ENCODE measurements at places on chromosomes 7 and 10.

DNA sequence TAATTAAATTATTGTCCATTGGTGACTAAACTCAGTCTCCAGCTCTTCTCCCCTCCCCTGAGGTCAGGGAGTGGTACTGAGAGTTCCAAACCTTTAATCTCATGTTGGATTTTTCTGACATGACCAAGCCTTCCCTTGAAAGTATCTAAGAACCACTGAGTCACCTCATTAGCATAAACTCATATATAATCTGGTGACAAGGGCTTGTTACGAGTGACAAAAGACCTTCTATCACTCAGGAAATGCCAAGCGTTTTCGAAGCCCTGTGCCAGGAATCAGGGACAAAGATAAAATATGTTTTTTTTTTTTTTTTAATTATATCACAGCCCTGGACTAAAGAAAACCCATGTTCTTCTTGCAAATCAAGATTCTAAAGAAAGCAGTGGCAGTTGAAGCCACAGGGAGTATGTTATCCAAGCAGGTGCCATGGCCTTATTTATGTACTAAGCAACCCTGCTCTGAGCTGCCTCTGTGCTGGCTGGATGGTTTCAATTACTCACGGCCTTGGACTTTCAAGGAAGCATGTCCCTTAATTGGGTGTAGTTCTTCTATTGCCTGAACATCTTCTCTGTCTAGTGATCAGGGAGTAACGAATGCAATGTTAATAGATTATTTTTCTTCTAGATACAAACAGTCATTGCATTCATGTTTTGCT, 169.0 kb upstream of the PRKCQ start:
- DNase-seq: no peak

DNA sequence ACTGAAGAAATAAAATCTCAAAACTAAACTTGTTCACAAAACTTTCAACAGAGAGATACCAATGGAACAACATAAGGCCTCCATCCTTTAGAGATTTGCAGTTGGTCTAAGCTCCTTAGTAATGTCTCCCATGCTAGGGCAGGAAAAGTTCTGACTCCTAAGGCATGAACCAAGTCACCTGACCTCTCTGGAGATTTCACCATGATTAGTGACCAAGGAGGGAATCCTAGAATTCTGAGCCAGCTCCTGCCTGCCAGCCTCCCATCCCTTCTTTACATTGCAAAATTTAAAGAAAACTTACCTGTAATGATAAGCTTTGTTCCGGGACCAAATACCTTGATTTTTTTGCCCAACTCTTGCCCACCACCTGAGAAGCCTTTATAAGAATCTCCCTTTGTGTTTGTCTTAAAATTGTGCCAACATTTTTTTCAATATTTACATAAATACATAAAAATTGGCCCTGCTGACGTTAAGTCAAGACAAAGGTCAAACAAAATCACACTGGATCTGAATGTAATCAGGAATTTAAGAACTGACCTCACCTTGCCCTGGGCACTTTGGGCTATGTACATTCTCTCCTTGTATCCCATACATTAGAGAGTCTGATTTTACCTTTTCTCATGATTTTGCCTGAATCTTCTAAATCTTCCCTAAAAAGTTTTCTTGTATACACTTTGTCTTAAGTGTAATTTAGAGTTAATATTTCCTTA, at the start of gene TARP:
TARP (minus strand) TSS at position 351 of the 710 bp plus-strand sequence.
- no peak for DNase-seq

- DNase-seq: no peak
Measured at GRCh38 chr7:79403879-79404278, 49.6 kb downstream of the MAGI2 start.

DNA sequence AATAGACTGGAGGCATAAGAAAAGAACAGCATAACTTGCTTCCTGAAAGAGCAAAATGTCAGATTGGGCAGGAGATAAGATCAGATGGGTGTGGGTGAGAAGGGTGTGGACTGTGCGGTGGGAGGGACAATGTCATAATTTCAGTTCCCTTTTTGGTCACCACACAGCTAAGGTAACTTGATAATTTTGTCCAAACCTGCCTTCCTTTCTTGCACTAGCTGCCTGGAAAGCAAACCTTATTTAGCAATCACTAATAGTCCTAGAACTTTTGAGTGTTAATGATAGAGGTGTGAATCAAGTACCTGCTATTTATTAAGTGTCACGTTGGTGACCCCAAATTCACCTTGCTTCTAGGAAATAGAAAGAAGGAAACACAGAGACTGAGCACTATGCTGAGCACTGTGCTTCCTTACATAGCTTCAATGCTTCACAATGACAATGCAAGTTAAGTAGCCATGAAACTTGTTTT, 72.4 kb upstream of the SP4 start:
- DNase-seq: no peak

DNA sequence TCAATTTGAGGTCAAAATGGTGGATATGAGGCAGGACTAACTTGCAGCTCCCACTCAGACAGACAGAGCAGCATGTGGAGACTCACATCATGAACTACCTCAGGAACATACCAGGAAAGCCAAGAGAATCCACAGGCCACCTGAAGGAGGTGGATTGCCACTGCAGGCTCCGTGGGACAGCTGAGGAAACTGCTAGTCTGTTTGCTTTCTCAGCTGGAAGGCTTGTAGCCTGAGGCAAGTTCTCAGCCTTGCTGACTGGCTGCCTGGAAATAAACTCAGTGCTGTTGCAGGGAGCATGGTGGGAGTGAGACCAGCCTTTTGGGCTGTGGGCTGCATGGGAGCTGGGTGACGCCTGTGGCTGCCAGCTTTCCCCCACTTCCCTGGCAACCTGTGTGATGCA, 202.9 kb downstream of the ZNF248 start:
- DNase-seq: no peak

- DNase-seq: no peak
Measured at GRCh38 chr7:100966542-100967291, 2.6 kb upstream of the MUC12 start.

- DNase-seq: no peak
Measured at GRCh38 chr7:136326045-136326609, 349.0 kb upstream of the MTPN start.

- no peak for DNase-seq
Measured at GRCh38 chr7:150947761-150948651, 30.1 kb downstream of the KCNH2 start.

DNA sequence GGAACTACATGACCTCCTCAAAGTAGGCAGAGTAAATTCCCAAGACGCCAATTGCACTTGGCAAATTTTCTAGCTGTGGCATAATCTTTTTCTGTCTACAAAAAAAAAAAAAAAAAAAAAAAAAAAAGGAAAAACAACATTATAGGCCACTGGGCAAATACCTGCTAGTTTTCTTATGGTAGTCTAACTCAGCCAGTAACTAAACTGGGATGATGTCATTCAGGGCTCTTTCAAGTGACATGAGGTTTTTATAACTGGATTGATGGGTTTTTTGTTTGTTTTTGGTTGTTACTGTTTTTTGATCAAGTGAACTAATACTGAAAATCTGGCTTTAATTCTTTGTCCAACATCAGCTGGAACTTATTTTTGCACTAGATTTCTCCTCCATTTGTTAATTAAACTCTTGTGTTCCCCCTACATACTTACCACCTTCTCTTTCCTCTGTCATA, 7.4 kb upstream of the VIM start:
- DNase-seq: no peak

- no peak for DNase-seq
Measured at GRCh38 chr10:101400585-101400984, 46.6 kb downstream of the BTRC start.

DNA sequence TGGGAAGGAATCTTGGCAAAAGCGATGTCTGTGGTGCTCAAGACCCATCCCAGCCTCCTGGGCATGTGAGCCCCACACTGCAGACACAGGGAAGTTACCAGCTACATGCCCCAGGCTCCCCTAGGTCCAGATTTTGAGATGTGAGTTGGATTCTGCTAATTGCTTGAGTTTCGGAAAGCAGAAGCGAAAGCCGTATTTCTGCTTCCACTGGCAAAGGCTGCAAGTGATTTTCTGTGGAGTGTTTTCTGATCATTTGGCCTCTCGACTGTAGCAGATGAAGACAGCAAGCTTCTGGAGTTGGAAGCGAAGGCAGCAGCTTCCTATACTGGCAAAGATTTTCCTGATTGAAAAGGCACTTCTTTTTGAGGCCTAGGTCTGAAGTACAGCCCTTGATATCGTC, 29.6 kb downstream of the ANKRD16 start:
- no peak for DNase-seq

- peak; percentile 50 for DNase-seq
Measured at GRCh38 chr7:924541-925231, 29.8 kb downstream of the ADAP1 start.

GRCh38 chr7:15889507-15889906, 203.0 kb upstream of the MEOX2 start:
- DNase-seq: no peak

GRCh38 chr10:60910543-60910942, 33.4 kb downstream of the RHOBTB1 start:
- DNase-seq: no peak

Measured in stimulated activated CD8-positive, alpha-beta memory T cell treated with anti-CD3 and anti-CD28 coated beads, Interleukin-7, amount 100 ng/mL, for 24 hours (primary cell).